NCI-H1105 treated with DMSO at 0.1 percent for 48 hours (cell line): ENCODE measurements at places on chromosomes 12 and 14.

- no peak for DNase-seq
Measured at GRCh38 chr12:45406988-45407850, 191.3 kb downstream of the ANO6 start.

GRCh38 chr12:47983541-47984115, 20.2 kb downstream of the TMEM106C start:
- DNase-seq = no peak

- DNase-seq = no peak
Measured at GRCh38 chr12:271161-271560, 8.5 kb upstream of the SLC6A13 start.

- no peak for DNase-seq
Measured at GRCh38 chr12:80445083-80445793, 1.2 kb downstream of the PTPRQ start.

DNA sequence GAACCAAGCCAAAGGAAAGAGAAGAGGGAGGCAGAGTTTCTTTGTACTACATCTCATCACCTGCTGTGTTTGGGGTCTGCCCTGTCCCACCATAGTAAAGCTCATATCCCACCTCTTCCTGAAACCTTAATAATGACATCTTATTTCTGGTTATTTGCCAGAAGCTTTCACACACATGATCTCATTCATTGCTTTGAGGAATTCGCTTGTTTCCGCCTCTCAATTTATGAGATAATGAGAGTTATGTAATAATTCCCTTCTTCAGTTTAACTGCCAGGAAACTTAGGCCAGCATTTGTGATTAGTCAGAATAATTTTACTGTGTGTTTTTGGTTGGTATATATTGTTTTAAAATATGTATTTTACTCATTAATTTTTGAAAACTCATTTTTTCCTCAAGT, 205.2 kb downstream of the CACNA1C start:
- DNase-seq = no peak

DNA sequence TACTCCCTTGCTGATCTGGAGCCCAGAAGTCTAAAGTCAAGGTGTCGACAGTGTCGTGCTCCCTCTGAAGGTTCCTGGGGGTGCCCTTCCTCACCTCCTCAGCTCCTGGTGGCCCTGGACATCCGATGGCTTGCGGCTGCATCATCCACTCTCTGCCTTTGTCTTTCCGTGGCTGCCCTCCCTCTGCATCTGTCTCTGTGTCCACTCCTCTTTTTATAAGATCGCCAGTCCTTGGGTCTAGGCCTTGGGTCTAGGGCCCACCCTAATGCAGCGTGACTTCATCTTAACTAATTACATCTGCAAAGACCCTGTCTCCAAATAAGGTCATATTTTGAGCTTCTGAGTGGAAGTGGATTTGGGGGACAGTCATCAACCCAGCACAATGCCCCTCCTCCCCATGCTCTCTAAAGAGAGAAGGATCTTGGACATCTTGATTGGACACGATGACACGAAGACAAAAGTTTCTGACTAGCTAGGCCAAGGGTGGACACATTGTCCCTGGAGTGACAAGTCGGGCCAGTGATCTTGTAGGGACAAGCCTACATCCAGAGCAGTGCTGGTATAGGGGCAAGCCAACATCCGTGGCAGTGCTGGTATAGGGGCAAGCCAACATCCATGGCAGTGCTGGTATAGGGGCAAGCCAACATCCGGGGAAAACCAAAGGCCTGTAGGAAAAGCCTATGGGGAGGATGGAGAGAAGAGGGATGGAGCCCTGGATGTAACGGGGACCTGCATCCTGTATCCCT, 93.9 kb upstream of the DIO3 start:
- no peak for DNase-seq
